ENCODE measurements at places on chromosomes 3 and 15.

GRCh38 chr3:166900866-166901577, 479.1 kb downstream of the ZBBX start:
- DNase-seq, result no peak

- DNase-seq, result no peak
These were observed 105.0 kb upstream of the P2RY1 start for GRCh38 chr3:152729906-152730305.

GRCh38 chr3:183454064-183454463, 25.6 kb upstream of the MCF2L2 start:
- DNase-seq, result no peak

GRCh38 chr3:165532851-165533250, 304.4 kb downstream of the BCHE start:
- no peak for DNase-seq

DNA sequence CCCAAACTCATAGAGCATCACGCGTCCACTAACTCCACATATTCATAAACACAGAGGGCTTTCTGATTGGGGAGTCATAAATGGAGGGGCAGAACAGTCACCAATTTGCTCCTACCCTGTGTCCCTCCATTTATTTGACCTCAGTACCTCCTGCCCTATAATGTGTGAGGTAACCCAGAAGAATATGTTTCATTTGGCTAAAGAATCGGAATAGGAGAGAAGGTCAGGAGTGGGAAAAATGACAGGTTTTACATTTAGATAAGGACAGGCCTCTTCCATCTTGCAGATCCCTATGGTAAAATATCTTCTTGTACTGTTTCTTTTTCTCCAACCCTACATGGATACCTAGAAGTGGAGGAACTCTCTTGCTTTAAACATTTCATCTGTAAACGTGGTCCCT, 578.0 kb downstream of the TUSC7 start:
- no peak for DNase-seq

GRCh38 chr15:91886878-91887277, 33.4 kb downstream of the SLCO3A1 start:
- no peak for DNase-seq

DNA sequence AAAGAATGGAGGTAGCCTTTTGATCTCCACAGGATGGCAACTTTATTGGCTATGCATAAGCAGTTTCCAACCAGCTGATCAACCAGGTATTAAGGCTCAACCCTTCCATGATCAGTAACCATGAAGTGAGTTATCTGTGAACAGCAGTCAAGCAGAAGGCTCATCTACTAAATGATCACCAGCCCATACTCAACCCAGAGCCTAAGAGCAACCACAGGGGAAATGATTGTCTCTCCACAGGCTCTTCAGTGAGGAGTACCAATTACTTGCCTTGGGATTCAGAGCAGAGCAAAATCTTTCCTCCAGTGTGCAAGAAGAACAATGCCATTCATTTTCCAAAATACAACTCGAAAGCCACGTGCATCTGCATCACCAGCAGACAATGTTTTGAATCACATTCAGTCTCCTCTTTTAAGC, 754.8 kb downstream of the ROBO1 start:
- DNase-seq, result no peak

GRCh38 chr3:44969154-44969827, 6.7 kb downstream of the ZDHHC3 start:
- DNase-seq, result no peak

- no peak for DNase-seq
These were observed 16.7 kb downstream of the CACNA2D3 start for GRCh38 chr3:54138937-54139547.

DNA sequence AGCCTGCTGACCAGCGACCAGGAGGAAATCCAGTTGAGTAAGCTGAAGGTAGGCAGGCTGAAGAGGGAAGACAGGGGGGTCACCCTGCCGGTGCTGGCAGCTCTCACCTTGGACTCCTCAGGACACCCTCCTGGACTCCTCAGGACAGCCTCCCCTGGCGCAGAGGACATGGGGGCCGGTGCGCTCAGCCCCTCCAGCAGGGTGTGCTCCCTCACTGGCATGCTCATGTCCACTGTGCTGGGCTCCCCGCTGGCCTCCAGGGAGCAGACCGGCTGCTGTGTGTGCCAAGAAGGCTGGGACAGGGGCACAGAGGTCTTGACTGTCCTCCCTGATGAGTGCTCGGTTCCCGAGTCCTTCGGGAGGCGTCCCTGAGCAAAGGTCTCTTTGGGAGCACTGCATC, 183.6 kb downstream of the ATP10A start:
- DNase-seq, result no peak

GRCh38 chr15:94386351-94386750, 155.0 kb downstream of the MCTP2 start:
- no peak for DNase-seq

GRCh38 chr3:188687389-188687788, 484.4 kb upstream of the TPRG1 start:
- no peak for DNase-seq
